ENCODE measurements at places on chromosomes 2 and 18.

DNA sequence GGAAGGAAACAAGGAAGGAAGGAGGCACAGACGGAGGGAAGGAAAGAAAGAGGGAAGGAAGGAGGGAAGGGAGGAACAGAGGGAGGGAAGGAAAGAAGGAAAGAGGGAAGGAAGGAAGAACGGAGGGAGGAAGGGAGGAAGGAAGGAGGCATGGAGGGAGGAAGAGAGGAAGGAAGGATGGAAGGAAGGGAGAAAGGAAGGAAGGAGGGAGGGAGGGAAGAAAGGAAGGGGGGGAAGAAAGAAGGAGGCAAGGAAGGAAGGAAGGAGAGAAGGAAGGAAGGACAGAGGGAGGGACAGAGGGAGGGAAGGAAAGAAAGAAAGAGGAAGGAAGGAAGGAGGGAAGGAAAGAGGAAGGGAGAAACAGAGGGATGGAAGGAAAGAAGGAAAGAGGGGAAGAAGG is 7.6 kb upstream of the ACOXL start:
- no peak for DNase-seq

DNA sequence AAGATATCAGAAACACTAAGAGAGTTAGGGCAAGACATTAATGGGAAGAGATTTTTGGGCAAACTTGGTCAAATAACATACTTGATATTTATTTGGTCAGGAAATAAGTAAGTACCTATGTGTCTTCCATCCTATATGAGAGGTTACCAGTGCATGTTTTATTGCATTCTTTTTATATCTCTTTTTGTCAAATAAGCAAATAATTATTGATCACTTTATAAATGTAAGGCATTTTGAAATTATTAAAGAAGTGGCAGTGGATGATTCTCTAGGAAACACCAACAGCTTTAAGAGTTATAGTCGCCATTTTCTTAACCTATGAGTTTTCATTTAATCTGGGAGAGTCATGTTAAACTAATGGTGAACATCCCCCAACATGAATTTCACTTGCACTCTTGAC is 453.3 kb downstream of the MEIS1 start:
- no peak for DNase-seq

GRCh38 chr2:6024784-6025183 is 332.6 kb downstream of the SOX11 start:
- no peak for DNase-seq

- DNase-seq: no peak
Observed at GRCh38 chr2:17122887-17123501, 395.2 kb downstream of the RAD51AP2 start.

DNA sequence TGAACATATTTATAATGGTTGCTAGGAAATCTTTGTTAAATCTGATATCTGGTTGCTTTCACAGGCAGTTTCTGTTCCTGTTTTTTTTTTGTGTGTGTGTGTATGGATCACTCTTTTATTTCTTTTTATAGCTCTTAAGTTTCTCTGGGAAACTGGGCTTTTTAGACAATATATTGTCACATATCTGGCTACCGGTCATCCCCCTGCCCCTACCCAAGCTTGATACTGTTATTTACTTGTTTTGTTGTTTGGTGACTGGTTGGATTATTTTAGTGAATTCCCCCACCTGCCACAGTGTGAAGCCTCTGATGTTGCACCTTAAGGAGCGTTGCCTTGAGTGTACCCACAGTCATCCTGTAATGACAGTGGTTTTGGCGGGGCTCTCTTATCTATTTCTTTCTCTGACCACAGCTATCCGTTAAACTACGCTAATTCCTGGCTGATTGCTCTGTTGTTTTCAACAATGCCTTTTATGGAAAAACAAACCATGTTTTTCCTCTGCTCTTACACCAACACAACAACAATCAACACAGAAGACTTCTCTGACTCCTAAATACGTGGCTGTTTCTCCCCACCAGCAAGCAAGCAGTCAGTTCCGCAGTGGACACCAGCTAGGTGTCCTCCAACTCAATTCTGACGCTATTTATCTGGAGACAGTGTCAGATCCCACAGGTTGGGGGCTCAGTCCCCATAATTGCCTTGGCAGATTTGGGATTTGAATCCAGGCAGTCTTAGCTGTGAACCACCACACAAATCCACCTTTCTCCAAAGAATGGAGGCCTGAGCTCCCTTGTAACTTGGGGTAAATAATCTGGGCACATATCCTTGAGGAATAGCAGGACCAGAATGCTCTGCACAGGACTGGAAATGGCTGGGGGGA is 10.9 kb downstream of the GNLY start:
- DNase-seq: no peak

- DNase-seq: no peak
Observed at GRCh38 chr2:95709831-95710230, 118.0 kb downstream of the TRIM43 start.

DNA sequence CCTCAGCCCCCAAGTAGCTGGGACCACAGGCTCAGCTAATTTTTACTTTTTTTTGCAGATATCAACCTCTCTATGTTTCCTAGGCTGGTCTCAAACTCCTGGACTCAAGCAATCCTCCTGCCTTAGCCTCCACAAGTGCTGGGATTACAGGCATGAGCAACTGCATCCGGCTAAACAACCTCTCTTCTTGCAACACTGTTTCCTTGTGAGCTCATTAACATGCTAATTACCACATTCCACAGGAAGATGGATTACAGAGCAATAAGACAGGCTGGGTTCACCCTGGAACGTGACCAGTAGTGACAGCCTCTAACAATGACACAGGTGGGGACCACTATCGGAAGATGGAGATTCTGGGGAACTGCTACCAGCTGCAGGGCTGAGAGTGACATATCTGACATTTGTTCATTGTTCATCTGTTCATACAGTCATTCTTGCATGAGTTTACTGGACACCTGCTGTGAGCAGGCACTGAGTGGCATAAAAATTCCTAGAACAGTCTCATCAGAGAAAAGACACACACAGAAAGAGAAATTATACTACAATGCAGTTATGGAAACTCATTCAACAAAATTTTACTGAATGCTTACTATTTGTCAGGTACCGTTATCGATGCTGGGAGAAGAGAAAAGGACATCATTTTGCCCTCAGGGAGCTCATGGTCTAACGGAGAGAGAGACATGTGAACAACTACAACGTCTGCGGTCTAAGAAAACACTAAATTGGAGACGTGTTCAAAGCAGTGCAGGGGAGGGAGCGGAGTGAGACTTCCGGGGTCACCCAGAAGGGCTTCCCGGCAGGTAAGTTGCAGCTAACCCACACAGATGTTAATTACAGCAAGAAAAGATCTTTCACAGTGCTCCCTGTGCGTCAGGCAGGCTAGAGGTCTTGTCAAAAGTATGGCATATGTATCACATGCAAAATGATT is 37.6 kb downstream of the PROC start:
- no peak for DNase-seq

GRCh38 chr2:148926981-148927401 is 52.0 kb downstream of the KIF5C start:
- no peak for DNase-seq

GRCh38 chr2:64797881-64798575 is 144.3 kb upstream of the SERTAD2 start:
- DNase-seq: peak; percentile 86

DNA sequence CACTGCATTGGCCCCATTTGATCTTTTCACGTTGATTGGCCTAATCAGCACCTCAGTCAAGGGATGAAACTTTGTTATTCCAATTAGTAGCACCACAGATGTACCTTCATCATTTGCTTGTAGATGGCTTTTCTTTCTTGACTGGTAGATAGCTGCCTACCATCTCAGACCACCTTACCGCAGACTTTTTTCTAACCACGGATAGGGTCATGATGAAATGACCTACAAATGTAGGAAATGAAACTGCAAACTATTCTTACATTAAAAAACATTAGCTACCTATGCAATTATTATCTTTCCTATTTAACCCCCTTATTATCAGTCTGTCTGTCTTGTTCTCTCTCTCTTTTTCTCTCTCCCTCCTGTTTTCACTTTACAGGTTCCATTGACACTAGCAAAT is 22.4 kb upstream of the SLC25A52 start:
- DNase-seq: no peak

GRCh38 chr18:56036741-56037140 is 448.7 kb upstream of the TCF4 start:
- DNase-seq: no peak

DNA sequence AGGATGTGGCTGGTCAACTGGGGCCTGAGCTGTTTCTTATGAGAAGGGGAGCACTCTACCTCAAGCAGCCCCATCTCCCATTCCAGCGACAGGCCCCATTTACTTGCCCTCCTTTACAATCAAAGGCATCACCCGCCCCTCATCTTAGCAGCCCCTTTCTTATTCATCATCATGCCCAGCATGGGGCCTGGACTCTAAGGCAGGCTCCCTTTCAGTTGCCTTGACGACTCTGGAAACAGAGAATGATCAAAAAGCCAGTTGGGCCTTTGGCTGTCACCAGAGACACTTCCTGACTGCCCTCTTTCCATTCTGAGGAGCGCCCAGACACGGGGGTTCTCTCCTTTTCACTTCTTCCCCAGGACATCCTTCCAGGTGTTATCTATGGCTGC is 11.2 kb downstream of the CELF4 start:
- DNase-seq: no peak
